ENCODE measurements at places on chromosomes 1 and 21.

GRCh38 chr1:246790833-246791232 lies 66.6 kb downstream of the SCCPDH start:
- no peak for DNase-seq

DNA sequence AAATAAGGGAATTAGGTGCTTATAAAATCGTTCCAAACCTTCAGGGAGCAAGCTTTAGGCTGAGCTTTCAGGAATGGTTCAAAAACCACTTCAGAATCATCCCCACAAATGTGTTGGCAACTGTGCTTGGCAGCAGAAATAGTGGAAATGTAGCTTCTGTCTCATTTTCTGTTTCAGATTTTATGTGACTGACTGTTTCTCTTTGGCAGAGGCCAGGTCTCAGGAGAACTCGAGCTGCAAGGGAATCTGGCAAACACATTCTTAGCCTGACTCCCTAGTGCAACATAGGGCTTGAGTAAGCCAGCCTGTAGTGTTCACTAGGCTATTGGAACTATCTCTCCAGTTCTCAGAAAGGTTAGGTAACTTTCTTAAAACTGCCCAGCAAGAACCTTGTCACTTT lies 128.6 kb downstream of the PLA2G4A start:
- no peak for DNase-seq

DNA sequence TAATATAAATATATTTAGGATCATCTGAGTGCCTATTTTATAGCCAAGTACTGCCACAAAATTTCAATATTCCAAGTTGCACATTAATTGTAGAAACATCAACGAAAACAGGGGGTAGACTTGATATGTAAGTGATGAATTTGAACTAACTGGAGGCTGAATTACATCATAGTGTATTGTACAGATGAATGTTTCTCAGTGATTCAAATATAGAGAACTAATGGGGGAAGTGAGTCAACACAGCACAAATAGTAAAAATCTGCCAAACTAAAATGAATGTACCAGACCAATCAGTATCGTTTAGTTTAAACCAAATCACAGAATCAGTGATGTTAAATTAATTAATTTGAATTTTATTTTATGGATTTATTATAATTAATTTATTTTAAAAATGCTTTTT lies 42.8 kb downstream of the RTCA start:
- no peak for DNase-seq

GRCh38 chr1:15246960-15247614 lies at the start of gene FHAD1:
Gene FHAD1 (plus strand): TSS chr1:15247223. CDS start chr1:15251785, 4,562 bp downstream.
- peak; percentile 72 for DNase-seq

- no peak for DNase-seq
These were observed 165.3 kb downstream of the COL24A1 start for GRCh38 chr1:85991261-85991660.

DNA sequence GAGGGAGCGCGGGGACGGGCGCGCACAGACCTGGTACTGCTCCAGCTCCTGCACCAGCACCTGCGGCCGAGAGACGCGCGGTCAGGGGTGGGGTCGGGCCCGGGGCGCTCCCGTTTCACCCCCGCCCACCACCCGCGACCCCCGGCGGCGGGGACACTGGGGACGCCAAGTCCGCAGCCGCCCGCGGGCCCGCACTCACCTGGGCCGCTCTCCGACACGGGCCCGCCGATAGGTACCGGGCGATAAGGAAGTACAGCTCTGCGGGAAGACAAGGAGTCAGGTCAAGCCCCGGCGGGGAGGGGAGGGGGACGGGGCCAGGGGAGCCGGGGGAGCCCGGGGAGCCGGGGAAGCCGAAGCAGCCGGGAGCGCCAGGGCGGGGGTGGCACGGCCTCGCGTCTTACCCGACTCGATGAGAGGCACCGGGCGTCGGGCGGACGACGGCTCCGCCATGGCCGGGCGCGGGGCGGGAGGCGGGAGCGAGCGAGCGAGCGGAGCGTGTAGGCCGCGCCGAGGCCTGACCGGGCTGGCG lies 326 bp downstream of the BRWD1 start:
- peak; percentile 31 for DNase-seq

DNA sequence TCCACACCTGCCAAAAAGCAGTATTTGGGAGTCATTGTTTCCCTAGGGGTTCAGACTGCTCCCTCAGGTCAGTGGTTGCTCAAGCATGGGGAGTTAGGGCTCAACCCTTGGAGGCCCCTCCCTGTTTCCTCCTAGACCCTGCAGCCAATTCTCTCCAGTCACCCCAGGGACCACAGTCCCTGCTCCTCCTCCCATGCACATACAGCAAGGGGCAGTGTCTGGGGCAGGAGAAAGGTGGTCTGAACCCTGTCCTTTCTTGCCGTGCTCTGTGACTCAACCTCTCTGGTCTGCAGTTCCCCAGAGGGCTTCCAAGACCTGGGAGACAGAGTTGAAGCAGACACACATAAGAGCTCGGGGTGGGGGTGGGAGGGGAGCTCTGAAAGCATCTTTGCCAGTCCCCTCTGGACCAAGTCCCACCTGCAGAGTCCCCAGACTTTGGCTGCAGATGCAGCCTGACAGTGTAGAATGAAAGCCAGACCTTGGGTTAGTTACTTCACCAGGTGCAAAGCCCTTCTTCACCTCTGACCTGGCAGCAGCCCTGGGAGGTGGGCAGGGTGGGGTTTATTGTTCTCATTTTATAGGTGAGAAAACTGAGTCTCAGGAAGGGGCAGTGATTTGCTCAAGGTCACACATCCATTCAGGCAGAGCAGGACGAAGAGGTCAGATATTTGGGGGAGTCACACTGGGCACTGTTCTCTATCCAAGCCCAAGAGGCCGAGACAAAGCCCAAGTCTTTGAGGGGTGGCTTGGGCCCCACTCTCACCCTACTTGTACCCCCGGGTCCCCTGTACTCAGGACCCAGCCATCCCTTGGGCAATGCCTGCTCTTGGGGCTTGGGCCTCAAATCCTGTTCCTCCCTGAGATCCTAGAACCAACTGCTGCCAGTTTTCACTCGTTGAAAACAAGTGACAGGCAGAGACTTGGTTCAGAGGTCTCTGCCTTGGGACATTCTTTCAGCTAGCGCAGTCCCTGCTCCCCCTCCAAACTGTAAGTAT lies 748 bp downstream of the PDZK1IP1 start:
- DNase-seq, result no peak

- DNase-seq, result no peak
These were observed 2.8 kb downstream of the S100A6 start for GRCh38 chr1:153532769-153533599.

DNA sequence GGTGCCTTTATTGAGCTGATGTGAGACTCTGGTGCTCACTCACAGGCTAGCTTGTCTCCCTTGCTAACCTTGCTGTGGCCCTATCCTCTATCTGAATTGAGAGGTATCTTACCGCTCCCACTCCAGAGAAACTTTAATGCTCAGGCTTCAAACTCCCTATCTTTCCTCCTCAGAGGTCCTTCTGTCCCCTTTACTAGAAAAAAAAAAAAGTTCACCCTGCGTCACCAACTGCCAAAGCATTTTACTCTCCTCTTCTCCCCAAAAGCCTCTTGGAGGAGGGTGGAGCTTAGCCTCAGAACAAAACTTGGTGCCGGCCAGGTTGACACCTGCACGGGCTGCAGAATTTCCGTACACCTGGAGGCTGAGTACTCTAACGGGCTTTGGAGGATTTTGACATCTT lies 55.1 kb downstream of the ATP2B4 start:
- DNase-seq, result no peak

DNA sequence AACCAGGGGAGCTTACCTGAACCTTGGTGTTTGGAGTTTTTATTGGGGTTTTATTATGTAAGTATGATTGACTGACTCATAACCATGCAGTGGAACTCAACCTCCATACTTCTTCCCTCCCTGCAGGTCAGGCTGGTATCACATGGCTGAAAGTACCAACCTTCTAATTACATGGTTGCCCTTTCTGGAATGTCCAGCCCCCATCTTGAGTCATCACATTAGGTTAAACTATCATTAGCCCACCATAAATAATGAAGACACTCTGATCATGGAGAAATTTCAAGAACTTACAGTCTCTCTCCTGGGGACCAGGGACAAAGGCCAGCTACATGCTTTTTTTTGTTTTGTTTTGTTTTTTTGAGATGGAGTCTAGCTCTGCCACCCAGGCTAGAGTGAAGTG lies 19.2 kb upstream of the DPH5 start:
- DNase-seq, result no peak

GRCh38 chr1:178238722-178239510 lies 145.0 kb downstream of the RASAL2 start:
- no peak for DNase-seq

- DNase-seq, result no peak
These were observed 807.1 kb upstream of the PRMT6 start for GRCh38 chr1:106249365-106249764.

GRCh38 chr1:231705806-231706760 lies 79.5 kb downstream of the DISC1 start:
- DNase-seq, result no peak

GRCh38 chr1:47751996-47752451 lies 245.2 kb downstream of the TRABD2B start:
- DNase-seq, result no peak

DNA sequence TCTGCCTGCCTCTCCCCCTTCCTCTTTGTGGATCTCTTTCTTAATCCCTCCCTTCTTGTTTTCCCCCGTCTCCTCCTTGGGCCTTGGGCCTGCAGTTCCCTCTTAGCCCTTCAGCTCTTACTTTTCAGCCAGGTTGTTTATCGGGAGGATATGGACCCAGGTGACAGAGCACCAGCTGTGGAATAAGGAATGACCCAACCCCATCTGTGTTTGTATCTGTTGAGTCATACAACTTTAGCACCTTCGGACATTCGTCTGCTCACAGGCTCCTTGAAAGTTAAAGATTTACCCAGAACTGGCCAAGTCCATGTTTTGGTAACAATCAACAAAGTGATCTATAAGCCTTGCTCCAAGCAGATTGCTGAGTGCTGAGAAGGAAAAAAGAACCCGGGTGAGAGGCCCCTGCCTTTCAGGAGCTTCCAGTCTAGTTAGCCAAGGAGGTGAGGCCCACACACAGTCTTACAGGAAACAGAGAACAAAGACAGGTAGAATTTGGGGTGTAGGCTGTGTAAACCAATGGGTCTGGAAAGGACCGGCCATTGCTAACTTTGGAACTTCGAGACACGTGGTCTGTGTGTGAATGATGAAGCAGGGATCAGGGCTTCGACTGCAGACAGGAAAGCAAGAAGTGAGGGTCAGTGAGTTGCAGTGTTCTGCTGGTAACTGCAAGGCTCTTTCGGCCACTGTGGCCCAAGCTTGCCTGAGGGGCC lies 66.7 kb upstream of the F3 start:
- DNase-seq, result no peak

GRCh38 chr1:244964112-244964971 lies 100.0 kb upstream of the HNRNPU start:
- DNase-seq, result no peak

GRCh38 chr1:53324321-53324720 lies 3.5 kb downstream of the LRP8 start:
- no peak for DNase-seq

DNA sequence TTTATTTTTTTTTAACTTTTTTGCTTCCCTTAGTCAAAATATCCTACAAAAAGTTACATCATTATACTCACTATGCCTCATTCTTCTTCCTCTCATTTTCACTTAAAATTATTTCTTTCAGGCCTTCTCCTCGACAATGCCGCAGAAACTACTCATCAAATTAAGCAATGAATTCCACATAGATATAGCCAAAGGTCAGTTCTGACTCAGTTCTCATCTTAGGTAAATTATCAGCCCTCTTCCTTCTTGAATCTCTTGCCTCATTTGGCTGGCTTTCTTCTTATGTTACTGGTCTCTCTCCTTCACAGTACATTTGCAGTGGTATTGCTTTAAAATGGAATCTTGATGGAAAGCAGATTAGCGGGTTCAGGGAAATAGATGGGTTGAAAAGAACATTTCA lies 260.7 kb upstream of the BRINP3 start:
- DNase-seq, result no peak

- no peak for DNase-seq
These were observed 994.6 kb upstream of the PRMT6 start for GRCh38 chr1:106061586-106062495.

- no peak for DNase-seq
These were observed 68.4 kb upstream of the IPO9 start for GRCh38 chr1:201760516-201760915.

GRCh38 chr1:27665016-27665651 lies 6.9 kb downstream of the IFI6 start:
- no peak for DNase-seq

GRCh38 chr1:230857077-230857476 lies 11.2 kb downstream of the C1orf198 start:
- no peak for DNase-seq

- no peak for DNase-seq
These were observed 165.0 kb downstream of the PLXNA2 start for GRCh38 chr1:208079161-208079560.

- DNase-seq, result no peak
These were observed 91.0 kb upstream of the ATP1B1 start for GRCh38 chr1:169015464-169015863.

Measured in NCI-H1105 treated with DMSO at 0.1 percent for 48 hours (cell line).